Hematopoietic multipotent progenitor cell (in vitro differentiated cells): ENCODE measurements at places on chromosomes 1 and 21.

- DNase-seq = no peak
Measured at GRCh38 chr1:164337394-164337793, 221.6 kb upstream of the PBX1 start.

DNA sequence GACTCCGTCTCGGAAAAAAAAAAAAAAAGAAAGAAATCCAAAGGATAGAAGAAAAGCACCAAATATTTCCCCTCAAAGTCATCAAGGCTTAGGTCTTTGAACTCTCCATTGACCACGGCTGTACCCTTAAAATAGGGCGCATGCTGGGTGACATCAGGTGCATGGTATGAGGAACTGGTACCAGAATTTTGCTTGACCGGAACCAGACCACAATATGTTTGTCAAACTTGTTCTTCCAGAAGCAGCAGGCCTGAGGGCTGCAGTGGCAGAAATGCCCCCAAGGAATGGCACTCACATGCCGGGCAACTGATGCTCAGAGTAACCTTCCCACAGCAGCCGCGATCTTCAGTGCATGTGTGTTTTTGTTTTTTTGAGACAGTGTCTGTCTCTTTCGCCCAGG is 21.0 kb downstream of the RCC1 start:
- DNase-seq = no peak

GRCh38 chr1:117652421-117652820 is 46.6 kb downstream of the TENT5C start:
- DNase-seq = no peak

DNA sequence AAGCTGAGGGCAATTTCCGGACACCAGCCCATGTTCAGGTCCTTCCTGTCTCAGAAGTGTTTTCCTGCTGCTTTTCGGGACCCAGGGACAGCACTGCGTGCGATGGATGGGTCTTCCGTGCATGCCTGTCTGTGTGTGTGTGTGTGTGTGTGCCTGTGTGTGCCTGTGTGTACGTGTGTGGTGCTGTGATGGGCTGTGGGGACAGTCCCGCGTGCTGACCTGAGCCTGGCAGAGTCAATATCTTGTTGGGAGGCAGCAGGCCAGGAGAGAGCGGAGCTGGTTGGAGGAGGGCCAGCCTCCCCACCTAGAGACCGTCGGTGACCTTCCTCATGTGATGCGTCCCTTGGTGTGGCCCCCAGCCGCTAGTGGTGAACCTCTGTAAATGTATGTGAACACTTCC is 13.7 kb downstream of the SKI start:
- DNase-seq = no peak

DNA sequence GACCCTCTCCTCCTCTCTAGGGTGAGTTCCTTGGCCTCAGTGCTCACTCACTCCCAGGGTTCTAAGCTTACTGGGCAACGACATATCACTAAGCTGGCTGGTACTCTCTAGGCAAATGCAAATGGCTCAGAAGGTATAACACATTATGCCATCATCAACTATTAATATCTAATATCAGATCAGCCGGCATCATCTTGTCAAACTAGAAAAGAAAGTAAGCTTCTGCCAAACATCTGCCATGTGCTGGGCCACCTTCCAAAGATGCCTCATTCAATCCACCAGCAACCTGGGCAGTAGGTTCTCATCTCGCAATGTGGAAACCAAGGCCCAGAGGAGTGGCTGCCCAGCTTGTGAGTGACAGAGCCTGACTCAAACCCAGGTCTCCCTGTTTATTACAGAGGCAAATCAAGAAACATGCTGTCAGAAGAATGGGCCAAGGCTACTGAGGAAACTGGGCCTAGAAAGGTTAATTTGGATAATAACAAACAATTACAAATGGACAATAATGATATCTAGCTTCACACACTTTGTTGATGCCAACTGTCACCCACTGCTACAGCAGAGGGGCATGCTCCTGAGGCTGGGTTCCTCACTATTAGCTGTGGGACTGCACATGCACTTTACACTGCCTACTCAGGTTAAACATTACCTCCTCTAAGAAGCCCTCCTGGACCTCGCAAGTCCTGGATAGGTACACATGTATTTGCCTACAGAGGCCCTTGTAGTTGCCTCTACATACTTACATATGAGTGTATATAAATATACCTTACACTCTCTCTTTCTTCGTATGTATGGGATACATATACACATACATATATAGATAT is 183.3 kb upstream of the JUN start:
- no peak for DNase-seq

- DNase-seq = no peak
Measured at GRCh38 chr1:100942304-100943046, 46.6 kb downstream of the SLC30A7 start.

GRCh38 chr1:246416261-246416660 is 90.8 kb downstream of the SMYD3 start:
- no peak for DNase-seq

DNA sequence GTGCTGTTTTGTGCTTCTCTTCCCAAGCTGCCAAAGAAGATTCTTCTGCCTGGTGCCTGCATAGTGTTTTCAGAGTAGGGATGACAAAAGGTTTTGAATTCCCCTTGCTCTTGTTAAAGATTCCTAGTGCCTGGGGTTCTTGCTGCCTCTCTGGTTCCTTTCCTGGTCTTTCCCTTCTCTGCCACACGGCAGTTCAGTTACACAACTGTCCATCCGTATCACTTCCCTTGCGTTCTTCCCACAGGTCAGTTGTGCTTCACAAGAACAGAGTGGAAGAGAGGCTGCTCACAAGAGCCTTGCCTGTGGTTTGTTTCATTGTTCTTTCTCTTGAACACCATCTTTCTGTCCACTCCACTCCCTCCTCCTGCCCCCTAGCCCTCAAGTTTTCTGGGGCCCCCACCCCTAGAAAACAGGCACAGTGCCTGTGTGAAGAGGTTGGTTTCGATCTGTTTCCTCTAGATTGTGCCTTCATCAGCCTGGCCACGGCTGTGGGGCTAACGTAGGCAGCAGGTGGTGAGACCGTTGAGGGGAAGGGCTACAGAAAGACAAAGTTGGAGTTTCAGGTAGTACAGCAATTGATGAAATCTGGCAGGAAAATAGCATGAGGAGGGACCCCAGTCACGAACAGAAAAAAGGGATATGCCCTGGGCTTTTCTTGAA is 5.8 kb downstream of the VASH2 start:
- DNase-seq = no peak

DNA sequence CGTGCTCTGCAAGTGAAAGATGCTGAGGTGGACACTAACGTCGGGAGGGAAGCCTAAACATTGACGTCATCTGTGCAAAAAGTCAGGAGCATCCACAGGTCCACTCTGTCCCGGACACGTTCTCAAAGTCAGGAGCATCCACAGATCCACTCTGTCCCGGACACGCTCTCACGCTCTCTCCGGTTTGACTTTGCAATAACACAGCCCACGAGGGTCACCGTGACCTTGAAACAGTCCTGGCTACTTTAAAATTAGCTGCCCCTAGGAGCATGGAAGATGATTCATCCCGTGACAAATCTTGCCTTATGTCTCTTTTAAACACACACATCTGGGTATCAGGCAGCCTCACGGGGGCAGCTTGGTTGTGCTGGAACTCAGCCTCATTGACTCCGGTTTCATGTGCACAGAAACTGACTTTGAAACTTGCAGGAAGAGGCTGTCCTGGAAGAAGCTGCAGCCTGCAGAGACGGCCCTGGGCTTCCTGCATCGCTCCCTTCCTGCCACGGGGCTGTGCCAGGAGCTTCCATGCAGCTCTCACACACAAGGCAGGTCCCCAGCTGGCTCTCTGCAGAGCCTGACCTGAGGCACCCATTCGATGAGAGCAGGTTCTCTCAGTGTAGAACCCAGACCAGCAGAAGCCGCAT is 18.1 kb upstream of the COL18A1 start:
- DNase-seq = no peak

- no peak for DNase-seq
Measured at GRCh38 chr1:43309405-43310025, 8.7 kb downstream of the TIE1 start.

DNA sequence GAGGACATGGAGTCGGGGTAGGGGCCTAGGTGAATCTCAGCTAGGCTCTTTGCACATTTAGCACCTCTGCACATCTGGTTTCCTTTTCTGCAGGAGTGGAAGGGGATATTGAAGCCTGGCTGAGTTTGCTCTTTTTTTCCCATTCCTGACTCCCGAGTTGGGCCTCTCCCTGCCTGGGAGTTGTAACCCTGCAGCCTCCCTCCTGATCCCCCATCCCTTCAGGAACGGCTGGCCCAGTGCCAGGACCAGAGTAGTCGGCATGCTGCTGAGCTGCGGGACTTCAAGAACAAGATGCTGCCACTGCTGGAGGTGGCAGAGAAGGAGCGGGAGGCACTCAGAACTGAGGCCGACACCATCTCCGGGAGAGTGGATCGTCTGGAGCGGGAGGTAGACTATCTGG is 836 bp downstream of the OLFML3 start:
- DNase-seq = no peak

- DNase-seq = no peak
Measured at GRCh38 chr1:237590386-237590785, 300.3 kb downstream of the ZP4 start.

GRCh38 chr1:156487862-156488261 is 12.7 kb downstream of the MEF2D start:
- no peak for DNase-seq

GRCh38 chr1:8947127-8947691 is 1.5 kb downstream of the CA6 start:
- no peak for DNase-seq

DNA sequence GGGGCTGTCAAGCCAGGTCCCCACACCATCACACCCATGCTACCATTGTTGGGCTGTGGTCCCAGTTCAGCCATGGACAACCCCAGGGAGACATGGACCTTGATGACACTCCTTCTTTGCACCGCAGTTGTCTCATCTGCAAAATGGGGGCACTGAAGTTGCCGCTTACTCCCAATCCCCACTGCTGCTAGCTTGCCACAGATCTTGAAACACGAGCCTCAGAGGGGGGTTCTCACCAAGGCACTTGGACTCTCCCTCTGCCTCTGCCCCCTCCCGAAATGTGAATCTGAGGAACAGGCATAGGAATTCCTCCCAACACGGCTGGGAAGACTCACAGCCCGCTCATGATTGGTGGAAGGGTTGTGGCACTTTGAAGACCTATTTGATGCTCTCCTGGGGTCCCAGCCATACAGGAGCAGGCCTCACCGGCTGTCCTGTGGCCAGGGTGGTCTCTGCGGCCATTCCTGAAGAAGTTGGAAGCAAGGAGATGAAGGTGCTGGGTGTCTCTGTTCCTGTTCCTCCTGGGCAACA is 31.1 kb downstream of the RUNX3 start:
- no peak for DNase-seq

DNA sequence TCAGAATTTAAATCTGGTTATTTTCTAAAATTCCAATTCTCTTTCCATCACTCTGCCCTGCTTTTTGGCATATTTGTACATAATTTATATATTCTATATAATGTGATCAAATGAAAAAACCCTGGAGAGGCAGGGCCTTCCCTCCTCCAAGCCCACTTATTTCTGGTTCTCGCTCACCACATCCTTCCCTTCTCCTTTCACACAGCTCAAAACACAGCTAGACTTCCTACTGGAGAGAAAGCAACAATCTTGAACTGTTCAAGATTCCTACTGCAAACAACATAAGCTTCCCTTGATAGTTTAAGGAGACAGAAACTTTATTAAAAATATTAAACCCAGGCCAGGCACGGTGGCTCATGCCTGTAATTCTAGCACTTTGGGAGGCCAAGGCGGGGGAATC is 7.6 kb upstream of the AIM2 start:
- DNase-seq = no peak

DNA sequence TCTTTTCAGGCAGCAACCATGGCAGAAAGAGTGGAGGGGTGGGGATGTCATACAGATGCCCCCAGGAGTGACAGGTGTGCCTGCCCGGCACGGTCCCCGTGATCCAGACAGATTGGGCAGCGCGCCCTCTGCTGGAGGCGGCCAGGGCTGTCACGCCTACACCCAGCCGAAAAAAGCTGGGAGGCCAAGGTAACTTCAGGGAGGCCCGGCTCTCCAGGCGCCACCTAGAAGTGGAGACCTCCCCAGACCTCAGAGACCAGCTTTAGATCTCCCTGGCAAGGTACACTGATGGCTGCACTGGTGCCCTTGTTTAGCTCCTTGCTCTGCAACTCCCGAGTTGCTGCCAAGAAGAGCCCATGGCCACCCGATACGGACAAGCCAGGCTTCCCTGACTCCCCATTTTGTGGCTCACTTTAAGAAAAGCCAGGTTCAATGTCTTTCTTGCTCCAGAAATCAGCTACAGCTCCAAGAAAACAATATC is 6.6 kb downstream of the GOLT1A start:
- DNase-seq = peak; percentile 54

DNA sequence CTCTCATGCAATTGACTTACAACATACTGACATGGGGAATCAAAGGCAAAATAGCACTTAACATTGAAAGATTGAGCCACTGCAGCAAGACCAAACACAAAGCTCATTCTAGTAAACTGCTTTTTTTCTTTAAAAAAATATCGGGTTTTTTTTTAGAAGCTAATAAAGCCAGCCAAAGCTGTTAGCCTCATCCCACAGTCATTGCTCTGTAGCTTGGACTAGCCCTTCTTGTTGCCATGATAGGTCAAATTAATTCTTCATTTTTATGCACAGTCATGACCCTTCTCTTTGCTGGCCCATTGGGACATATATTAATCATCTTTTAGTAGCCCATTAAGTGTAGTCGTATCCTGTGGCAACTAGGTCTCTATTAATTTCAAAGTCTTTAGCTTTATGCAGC is 231.3 kb downstream of the ADGRL2 start:
- DNase-seq = no peak
